ENCODE measurements at places on chromosomes 2 and 18.

GRCh38 chr2:169808221-169808620 lies 9.6 kb downstream of the SSB start:
- no peak for DNase-seq

GRCh38 chr2:26609839-26610277 lies 31.3 kb downstream of the CIB4 start:
- DNase-seq = no peak

- no peak for DNase-seq
Measured at GRCh38 chr18:61910101-61910500, 17.3 kb upstream of the RNF152 start.

DNA sequence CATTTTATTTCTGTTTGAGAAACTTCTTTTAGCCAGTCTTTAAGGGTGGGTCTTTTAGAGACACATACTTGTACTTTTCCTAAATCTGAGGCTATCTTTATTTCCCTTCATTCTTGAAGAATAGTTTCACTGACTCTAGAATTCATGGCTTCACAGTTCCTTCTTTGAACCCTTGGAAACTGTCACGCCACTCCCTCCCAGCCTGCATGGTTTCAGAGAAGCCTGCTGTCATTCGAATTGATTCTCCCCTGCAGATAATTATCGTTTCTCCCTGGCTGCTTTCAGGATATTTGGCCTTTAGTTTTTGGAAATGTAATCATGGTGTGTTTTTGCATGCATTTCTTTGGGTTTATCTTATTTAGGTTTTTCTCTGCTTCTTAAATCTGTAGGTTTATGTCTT lies 72.0 kb upstream of the REV1 start:
- no peak for DNase-seq

- no peak for DNase-seq
Measured at GRCh38 chr18:37391698-37392548, 173.7 kb downstream of the CELF4 start.

- no peak for DNase-seq
Measured at GRCh38 chr18:50315100-50315871, 27.8 kb upstream of the CXXC1 start.

- no peak for DNase-seq
Measured at GRCh38 chr18:65091744-65092329, 659.0 kb upstream of the CDH7 start.

GRCh38 chr2:28356095-28356911 lies 36.4 kb upstream of the FOSL2 start:
- DNase-seq = no peak

- no peak for DNase-seq
Measured at GRCh38 chr18:29147944-29148343, 971.0 kb upstream of the CDH2 start.

DNA sequence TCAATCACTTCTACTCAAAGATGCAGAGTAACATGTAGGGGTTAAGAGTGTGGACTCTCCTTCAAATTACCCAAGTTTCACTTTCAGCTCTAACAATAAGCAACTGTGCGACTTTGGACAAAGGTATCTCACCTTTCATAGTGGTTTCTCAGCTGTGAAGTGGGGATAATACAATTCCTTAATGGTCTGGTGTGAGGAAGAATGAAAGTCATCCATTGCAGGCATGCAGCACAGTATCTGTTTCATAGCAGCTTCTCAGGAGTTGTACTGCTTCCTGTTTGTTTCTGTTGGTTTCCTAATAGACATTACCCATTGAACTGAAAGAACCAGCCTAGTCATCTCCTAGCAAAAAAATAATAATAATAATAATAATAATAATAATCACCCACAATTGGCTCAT lies 74.4 kb downstream of the DDX18 start:
- no peak for DNase-seq

DNA sequence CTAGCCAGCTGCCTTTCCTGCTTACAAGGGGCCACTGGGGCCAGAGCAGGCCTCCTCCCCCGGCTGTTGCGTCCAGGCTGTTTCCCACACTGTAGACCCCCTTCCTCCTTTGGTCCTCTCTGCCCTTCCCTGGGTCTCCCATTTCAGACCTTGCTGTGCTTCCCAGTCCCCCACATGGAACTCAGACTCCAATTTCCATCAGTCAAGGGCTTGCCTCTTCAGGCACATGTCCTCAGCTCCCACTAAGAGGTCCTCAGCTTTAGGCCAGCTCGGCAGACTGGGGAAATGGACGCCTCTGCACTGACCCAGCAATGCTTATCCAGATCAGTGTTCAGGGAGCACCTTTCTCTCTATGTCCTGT lies 98.0 kb upstream of the BZW1 start:
- no peak for DNase-seq

DNA sequence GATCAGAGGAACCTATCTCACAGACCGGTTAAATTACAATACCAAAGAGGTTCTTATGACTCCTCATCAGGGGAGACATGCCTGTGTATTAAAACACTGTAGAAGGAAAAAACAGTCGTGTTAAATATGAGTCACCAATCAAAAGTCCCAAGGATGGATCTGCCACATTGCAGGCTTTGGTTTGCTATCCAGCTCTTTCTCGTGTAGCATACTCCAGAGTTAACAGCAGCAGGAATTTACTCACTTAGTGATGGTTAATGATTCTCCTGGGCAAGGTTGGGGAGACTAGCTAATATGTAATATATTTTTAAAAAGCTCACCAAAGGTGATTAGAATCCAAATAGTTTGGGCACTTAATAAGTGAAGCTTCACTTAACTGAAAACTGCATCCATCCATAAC lies 109.7 kb downstream of the MBD5 start:
- no peak for DNase-seq

- DNase-seq = no peak
Measured at GRCh38 chr2:239113171-239113570, 265.3 kb downstream of the TWIST2 start.

- DNase-seq = no peak
Measured at GRCh38 chr2:182897137-182897536, 30.7 kb upstream of the FRZB start.

DNA sequence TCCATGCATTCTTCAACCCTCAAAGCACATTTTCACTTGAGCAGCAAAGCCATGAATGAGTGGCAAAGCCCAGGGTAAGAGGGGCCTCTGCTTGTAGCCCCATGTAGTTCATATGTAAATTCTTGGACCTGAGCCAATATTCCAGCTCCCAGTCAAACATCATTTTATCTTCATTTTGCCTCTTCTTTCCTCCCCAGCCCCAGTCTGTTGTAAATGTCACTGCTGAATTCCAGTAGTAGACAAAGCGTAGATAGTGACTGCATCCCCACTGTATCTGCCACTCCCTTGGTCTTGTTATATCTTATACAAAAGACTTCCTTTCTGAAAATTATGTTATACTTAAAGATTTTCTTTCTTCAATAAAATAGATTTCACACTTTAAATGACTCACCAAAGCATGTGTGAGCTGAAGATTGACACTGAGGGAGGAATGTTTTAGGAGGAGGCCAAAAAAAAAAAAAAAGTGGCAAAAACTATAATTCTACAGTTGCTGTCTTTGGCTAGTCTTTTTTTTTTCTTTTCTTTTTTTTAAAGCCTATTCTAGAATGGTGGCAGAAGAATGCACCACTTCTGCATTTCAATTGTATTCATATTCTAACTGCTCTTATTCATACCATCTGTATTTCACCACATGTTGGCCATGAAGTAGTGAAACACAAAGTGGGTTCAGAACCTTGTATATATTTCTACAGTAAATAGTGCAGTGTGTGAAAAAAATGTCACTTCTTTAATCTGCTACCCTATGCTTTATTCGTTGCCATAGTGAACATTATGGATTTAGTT lies 306.1 kb downstream of the CPS1 start:
- DNase-seq = no peak

GRCh38 chr2:83251321-83251872 lies 1207.7 kb downstream of the SUCLG1 start:
- no peak for DNase-seq

DNA sequence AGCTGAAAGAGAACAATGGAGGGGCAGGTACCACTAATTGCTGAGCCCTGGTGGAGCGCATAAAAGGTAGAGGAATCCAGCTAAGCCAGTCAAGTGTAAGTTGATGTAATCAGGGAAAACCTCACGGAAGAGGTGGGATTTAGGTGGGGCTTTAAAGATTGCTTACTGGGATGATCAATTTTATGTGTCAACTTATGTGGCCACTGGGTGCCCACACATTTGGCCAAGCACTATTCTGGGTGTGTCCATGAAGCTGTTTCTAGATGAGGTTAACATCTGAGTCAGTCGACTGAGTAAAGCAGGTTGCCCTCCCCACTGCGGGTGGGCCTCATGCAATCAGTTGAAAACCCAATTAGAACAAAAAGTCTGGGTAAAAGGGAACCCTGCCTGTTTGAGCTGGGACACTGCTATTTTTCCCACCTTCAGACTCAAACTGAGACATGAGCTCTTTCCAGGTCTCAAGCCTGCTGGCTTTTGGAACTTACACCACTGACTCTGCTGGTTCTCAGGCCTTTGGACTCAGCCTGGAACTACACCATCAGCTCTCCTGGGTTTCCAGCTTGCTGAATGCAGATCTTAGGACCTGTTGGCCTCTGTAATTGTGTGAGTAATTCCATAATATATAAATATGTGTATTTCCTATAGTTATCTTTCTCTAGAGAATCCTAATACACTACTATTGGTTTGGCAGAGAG lies 67.3 kb downstream of the MYO5B start:
- no peak for DNase-seq

GRCh38 chr2:45884126-45884525 lies 232.7 kb downstream of the PRKCE start:
- no peak for DNase-seq

DNA sequence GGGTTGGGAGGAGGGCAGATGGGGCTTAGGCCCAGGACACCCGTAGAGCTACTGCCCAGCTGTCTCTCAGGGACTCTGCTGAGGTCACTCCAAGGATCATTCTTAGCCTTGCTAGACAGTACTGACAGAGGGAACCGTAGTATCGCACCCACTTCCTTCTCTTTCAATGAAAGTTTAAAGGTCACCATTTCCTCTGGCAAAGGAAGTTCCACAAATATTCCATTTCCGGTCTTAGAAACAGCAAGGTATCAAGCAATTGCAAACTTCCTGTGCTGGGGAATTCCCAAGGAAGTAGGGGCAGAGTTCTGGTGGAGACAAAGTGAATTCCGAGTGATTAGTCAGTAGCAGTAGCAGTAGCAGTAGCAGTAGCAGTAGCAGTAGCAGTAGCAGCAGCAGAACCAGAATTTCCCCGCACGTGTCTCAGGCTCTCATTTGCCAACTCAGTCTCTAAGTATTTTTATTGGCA lies 24.7 kb downstream of the IL1B start:
- DNase-seq = no peak

DNA sequence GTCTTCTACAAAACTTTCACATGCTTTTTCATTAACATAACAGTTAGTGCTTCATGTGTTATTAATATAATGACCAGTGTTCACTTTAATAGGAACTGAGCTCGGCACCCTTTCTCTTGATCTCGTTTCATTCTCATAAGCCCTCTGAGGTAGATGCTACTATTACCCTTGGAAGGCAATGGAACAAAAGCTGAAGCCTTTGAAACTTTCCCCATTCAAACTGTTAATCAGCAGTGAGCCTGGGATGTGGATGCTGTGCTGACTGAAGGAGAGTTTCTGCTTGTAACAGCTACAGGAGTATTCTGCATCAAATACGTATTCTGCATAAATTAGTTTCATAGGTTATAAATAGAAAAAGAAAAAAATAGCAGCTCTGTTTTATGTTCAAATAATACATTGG lies 904.0 kb upstream of the CDH2 start:
- DNase-seq = no peak

- no peak for DNase-seq
Measured at GRCh38 chr2:66701251-66701650, 266.3 kb downstream of the MEIS1 start.

- DNase-seq = no peak
Measured at GRCh38 chr2:27451095-27451494, 8.9 kb downstream of the KRTCAP3 start.

Measured in stimulated activated CD8-positive, alpha-beta memory T cell treated with anti-CD3 and anti-CD28 coated beads, Interleukin-12 subunit alpha, Interleukin-12 subunit beta, amount 100 ng/mL, for 4 hours (primary cell).